Left cardiac atrium (tissue), 4 donors: ENCODE measurements at places on chromosomes 1 and 21. TPM values are rescaled to one million over a fixed set of nuclear protein-coding genes. Genes with fewer than 3 reads are reported as not detected.

- DNase-seq, result no peak
Observed at GRCh38 chr1:32902535-32902920, 1.3 kb upstream of the TMEM54 start.

DNA sequence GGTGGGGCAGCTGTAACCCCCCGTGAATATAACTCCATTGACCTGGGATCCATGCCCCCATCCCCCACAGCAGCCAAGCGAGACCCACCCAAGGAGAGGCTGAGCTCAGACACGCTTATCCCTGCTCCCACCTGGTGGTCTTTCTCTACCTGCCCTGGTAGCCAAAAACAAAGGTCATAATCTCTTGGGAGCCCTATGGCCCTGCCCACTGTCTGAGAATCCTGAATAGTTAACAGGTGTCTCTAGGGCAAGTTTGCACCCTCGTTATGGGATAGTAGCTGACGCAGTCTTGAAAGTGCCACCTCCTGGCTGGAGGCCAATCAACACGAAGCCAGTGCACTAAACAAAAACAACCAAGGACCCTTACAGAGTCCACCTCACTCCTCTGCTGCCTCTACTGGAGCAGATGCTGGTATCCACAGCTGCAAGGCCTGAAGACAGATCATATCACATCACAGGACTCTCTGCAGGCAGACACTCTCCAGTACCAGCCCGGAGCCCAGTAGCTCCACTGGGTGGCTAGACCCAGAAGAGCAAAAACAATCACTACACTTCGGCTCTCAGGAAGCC lies 134.3 kb upstream of the C1orf174 start:
- no peak for DNase-seq

DNA sequence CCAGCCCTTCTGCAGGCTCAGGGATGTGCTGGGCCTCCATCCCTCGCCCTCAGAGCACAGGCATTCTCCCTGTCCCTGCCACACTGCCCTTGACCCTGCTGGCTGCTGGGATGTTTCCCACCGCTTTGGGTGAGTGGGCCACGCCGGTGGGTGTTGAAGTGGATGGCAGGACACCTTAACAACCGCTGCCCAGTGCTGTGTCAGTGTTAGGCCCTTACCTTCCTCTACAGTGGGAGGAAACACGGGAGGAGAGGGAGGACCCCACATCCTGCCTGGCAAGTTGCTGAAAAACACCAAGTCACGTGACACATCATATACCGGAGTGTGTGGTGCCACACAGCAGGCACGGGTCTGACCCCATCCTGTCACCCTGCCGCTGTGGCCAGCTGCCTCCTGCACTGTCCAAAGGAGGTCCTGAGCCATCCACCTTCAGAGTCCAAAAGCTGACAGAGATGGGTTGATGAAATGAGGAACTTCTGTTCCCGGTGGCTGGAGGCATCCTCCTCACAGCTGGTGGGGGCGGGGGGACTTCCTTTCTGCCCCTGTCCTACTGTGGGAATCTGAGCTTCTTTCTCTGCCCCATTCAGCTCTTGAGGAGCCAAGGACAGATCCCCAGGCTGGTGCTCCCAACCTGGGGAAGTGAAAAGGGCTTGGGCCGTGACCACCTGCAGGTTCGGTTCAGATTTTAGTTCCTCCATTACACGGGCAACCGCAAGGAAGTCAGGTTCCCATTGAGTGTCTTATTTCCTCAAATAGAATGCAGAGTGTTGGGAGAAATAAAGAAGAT lies 3.2 kb upstream of the THEMIS2 start:
- DNase-seq, result peak; percentile 24

GRCh38 chr1:59549066-59549837 lies 252.4 kb downstream of the FGGY start:
- no peak for DNase-seq

DNA sequence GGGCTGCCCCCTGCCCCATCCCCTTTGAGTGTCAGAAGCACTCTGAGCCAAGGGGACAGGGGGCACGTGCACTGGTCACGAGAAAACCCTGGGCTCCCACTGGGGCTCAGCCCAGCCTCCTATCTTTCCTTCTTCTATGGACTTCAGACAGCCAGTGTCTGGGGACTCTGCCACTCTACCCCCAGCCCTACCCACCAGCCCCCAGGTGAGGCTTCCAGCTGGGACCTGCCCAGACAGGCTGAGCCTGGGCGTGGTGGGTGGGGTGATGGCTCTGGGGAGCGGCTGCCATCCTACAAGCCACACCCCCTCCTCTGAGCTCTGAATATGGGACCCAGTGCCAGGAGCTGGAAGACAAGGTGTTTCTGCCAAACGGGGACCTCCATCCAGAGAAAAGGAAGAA lies 8.0 kb upstream of the SFN start:
- no peak for DNase-seq

- DNase-seq, result no peak
Observed at GRCh38 chr1:59674595-59674994, 140.2 kb upstream of the HOOK1 start.

Gene C4BPA
- not detected for total RNA-seq

Gene WDR26
- 67.4 TPM for total RNA-seq

Gene RGS4
- total RNA-seq, result 5.1 TPM
